Fibroblast of skin of right biceps (primary cell): ENCODE measurements at places on chromosomes 11 and 22.

DNA sequence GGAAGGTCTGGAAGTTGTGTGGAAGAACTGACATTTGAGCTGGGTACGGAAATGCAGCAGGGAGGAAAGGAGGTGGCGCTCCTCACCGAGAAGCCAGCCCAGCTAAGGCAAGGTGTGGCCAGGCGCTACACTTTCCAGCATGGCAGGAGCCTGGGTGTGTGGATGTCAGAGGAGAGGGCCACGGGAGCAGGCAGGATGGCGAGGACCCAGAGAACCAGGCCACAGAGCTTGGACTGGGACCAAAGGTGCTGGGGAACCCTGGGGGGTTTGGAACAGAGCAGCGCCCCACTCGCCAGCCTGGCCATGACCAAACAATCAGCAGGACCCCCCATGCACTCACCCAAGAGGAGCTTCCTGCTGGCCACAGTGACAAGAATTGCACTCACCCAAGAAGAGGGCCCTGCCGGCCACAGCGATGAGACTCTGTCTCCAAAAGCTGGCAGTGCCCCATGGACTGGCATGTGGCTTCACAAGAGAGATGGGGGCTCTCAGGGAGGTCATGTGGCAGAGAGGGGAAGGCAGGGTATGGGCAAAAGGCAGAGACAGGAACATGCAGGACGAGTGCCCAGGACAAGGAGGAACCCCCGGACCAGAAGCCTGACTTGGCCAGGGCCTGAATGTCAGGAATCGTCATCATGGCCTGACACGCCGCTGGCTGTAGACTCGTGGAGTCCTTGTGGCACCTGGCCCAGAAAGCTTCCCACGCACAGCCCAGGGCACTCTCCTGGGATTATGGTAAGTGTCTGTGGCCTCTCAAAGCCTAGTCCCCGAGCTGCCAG is 45.4 kb downstream of the IGF2 start:
- no peak for DNase-seq

GRCh38 chr11:12066056-12066798 is 44.2 kb upstream of the MICAL2 start:
- DNase-seq, result peak; percentile 96

DNA sequence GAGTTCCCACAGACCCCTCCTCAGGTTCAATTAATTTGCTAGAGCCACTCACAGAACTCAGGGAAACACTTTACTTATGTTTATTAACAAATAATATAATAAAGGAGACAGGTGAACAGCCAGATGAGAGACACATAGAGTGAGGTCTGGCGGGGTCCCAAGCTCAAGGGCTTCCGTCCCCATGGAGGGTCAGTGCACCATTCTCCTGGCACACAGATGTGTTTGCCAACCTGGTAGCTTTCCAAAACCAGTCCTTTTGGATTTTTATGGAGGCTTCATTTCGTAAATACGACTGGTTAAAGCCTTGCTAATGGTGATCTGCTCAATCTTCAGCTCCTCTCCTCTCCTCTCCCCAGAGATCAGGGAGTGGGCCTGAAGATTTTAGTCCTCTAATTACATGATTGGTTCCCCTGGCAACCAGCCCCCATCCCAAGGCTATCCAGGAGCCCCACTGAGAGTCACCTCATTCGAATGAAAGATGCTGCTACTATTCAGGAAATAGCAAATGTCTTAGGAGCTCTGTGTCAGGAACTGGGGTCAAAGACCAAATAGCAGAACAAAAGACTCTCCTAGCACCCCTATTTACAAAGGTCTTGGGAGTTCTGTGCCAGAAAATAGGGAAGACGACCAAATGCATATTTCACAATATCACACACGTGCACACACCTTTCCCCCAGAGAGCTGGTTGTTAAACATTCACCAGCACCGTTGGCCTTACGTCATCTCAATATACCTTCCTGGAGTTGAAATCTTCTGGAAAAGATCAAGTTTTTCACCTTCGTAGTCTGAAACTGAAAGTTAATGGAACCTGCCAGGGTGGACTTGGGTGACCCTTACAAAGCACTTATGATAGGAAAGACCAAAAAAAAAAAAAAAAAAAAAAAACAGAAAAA is 23.8 kb upstream of the CAPRIN1 start:
- no peak for DNase-seq

DNA sequence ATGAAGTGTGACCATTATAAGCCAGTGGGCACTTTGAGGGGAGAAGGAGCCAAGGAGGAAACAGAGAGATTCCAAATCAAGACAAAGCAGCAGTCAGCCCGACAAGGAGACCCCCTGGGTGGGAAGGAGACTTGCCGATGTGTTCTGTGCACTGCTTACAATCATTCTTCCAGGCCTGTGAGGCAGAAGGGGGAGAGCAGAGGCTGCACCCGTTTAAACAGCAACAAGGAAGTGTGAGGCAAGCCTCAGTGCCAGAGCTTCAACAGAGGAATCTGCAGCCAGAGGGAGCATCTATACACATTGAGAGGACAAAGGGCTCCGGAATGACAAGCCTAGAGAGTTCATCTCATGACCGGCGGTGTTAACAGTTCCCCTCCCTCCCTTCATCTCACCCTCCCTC is 121.1 kb downstream of the NXPE2 start:
- no peak for DNase-seq

GRCh38 chr11:60866911-60867870 is at the start of gene ZP1:
Gene ZP1 (plus strand): TSS chr11:60867542. CDS start chr11:60867562, 20 bp downstream.
- DNase-seq, result no peak

- no peak for DNase-seq
Measured at GRCh38 chr11:66291303-66291705, 390 bp upstream of the TMEM151A start.

GRCh38 chr11:20661850-20662249 is 7.5 kb upstream of the NELL1 start:
- no peak for DNase-seq

DNA sequence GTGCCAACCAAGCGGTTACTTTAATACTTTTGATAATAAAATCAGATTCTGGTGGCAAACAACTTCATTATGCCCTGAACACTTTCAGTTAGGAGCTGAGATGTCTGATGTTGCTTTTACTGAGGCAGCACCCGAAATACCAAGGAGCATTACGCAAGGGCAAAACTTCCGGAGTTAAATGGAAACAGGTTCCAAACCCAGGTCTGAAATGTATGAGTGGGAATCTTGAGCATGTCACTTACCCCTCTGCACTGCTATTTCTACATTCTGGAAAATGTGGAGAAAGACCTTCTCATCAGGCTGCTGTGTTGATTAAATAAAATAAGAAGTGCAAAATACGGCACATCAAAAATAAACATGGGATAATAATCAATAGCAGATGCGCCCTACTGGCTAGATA is 315.1 kb downstream of the LARGE1 start:
- DNase-seq, result peak; percentile 66

DNA sequence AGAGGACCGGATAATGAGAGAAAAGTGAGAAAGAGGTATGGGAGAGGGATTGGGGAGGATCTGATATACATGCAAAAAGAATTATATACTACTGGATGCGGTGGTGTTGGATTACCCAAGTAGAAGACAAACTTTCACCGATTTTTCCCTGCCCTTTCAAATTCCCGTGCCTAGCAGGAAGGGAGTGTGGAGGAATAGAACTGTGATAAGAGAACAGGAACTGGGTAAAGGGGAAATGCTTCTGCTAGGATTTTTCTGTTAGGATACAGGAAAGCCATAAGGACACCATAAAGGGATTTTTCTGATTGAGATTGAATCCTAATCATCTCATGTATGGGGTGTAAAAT is 480 bp upstream of the MTMR2 start:
- peak; percentile 40 for DNase-seq

DNA sequence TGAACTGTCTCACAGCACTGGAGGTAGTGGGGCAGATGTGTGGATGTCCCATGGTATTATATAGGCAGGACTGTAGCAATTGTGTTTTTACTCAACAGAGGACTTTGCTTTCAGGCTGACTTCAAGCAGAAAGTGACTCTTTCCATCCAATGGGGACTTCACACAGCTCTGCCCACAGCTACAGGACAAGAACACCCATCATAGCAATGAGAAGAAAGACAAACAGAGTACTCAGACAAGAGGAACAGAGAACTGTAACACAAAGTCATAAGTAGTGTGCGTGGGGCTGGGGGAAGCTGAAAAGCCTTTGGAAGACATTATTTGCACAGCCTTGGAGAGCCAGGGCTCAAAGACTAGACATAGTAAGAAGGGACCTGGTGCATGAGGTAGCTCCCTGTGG is 70.3 kb downstream of the CCDC81 start:
- no peak for DNase-seq

DNA sequence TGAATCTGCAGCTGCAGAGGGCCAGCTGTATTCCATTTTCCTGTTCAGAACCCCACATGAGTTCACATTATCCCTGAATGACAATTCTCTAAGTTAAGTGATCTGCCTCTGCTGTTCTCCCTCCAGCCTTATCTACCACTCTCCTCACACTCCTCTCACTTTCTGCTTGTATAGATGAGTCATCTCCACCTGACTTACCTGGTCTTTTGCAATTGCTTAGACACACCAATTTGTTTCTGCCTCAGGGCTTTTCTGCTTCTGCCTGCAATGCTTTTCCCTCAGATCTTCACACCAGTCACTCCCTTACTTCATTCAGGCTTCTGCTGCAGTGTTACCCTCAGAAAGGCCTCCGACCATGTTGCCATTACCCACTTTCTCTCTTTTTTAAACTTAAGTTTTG is 118.1 kb downstream of the ATM start:
- no peak for DNase-seq

DNA sequence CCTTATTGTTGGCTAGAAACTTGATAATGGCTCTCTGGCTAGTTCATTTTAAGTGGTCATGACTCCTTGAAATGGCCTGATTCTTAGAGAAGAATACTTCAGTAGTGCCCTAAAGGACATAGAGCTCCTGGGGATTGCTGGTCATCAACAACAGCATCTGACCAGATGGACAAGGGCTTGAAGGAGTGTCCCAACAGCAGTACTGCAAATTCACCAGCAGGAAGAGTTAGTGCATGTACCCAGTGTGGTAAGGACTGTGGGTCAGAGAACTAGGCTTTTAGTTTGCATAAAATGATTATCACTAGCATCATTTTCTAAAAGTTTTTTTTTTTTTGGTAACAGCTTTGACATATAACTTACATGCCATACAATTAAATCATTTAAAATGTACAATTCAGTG is 39.5 kb upstream of the CUL5 start:
- DNase-seq, result no peak

- peak; percentile 68 for DNase-seq
Measured at GRCh38 chr11:86575208-86575855, 97.1 kb downstream of the ME3 start.

DNA sequence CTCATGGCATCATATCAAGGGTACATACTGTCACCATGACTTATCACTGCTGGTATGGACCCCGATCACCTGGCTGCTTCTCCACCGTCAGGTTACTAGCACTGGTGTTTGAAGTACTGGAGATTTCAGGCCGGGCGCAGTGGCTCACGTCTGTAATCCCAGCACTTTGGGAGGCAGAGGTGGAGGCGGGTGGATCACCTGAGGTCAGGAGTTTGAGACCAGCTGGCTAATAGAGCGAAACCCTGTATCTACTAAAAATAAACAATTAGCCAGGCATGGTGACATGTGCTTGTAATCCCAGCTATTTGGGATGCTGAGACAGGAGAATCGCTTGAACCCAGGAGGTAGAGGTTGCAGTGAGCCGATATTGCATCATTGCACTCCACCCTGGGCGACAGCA is 82.4 kb upstream of the ANO1 start:
- no peak for DNase-seq

- DNase-seq, result no peak
Measured at GRCh38 chr11:62048100-62048499, 75.7 kb upstream of the INCENP start.

DNA sequence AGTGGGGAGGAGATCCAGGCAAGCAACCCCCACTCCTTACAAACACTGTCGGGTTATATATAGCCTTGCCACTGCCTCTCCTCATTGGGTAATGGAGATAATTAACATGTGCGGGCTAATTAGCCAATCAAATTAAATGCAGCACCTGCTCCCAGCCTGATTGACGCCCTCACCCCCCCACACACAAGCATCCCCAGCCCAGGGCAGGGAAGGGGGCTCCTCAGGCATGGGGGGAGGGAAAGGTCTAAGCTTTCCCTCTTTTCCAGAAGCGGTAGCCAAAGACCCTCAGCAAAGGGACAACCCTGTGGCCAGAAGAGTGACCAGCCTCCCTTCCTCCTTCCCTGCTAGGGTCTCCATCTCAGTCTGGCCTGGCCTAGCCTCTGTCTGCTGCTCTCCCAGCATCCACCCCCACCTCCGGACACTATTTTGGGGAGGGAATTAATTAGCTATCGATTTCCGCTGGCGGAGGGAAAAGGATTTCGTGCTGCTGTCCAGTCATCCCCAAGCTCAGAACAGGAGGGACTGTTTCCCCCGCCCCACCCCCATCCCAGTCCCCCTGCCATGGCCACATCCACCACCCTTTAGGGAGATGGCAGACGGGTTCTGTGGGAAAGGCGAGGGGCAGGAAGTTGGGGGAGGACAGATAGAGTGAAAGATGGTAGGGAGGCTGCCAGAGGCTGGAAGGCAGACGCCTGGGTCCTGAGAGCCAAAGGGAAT is 7.1 kb downstream of the NRXN2 start:
- DNase-seq, result no peak

- DNase-seq, result no peak
Measured at GRCh38 chr11:70631624-70632047, 233.3 kb downstream of the CTTN start.

GRCh38 chr11:46353698-46354097 is 6.4 kb downstream of the DGKZ start:
- DNase-seq, result no peak

DNA sequence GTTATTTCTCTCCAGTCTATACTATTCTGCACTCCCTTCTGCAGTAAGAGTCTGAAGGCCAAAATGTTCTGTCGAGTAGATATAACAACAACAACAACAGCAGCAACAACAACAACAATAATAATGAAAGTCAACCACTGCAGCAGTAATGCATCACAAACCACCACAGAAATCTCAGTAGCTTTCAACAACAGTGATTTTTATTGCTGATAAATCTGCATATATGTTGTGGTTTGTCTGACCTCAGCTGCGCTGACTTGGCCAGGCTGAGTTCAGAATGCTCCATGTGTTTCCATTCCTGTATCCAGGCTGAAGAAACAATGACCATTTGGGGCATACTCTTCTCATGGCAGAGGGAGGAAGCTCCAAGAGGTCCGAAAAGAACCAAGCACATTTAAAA is 32.3 kb upstream of the CYP2R1 start:
- DNase-seq, result no peak

GRCh38 chr11:105100206-105100605 is 39.4 kb downstream of the CARD18 start:
- no peak for DNase-seq

DNA sequence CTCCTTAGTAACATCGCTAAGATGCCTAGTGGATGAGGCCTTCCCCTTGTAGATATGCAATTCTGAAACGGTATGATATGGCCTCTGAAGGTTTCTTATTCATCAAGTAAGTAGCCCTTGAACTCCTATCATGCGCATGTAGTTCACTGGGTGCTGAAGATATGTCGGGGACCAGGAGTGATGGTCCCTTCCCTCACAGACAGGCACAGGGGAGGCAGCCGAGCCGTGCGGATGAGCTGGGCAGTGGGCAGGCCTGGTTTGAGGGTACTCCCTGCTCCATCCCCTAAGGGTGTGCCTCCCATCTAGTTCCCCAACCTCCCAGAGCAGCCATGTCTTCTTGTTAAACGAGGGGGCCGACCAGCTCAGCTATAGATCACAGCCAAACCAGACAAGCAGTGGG is 40.1 kb downstream of the TP53I11 start:
- no peak for DNase-seq

- no peak for DNase-seq
Measured at GRCh38 chr11:44746894-44747293, 20.1 kb downstream of the TSPAN18 start.
